Inflammatory macrophage treated with lipopolysaccharide for 4 hours (primary cell): ENCODE measurements at places on chromosomes 7 and 10.
A peak's percentile ranks its signal among the peaks of the same experiment; 100 is the strongest.

- DNase-seq, result peak; percentile 21
These were observed 192.9 kb upstream of the SH2B2 start for GRCh38 chr7:102093599-102094315.

GRCh38 chr7:6482743-6483119 lies 35.0 kb upstream of the DAGLB start:
- DNase-seq, result no peak

- DNase-seq, result peak; percentile 93
These were observed 31.9 kb downstream of the CPED1 start for GRCh38 chr7:121020249-121020988.

- no peak for DNase-seq
These were observed 58.3 kb downstream of the CYP26A1 start for GRCh38 chr10:93131986-93132385.

DNA sequence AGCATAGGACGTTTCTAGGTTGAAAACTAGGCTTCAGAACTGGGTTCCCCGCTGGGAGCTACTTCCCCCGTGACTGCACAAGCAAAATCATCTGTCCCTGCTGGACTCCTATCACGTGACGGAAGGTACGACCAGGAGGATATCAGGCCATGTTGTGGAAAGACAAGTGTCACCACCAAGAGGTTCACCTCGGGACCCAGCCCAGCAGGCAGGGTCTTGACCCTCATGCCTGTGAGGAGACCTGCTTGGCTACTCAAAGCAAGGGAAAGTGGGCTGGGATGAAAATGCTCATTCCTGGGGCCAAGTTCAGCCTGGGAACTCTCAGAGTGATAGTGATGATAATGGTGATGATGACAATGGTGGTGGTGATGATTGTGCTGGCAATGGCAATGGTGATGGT lies 32.3 kb upstream of the DPYSL4 start:
- DNase-seq, result no peak

- peak; percentile 73 for DNase-seq
These were observed at the start of gene FOXK1 for GRCh38 chr7:4681886-4682620. TSS of gene FOXK1 (plus strand) at chr7:4682295. CDS start at chr7:4682309, 14 bp downstream.

- no peak for DNase-seq
These were observed 33.7 kb downstream of the DDC start for GRCh38 chr7:50531401-50531911.

DNA sequence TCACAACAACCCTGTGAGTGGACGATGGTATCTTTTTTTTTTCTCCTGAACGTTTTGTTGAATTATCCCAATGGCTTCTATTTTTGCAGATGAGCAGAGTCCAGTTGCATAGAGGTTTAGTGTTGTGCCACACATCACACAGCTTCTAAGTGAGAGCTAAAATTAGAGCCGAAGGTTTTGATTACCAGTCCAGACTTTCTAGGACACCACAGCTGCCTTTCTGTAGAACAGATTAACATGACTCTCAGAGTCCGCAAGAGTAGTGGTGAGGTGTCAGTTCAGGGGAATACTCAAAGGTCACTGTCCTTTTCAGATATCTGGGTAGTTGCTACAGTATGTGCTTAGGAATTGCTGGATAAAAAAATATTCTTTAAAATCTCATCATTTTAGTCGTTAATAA lies 13.8 kb downstream of the SGPL1 start:
- no peak for DNase-seq

GRCh38 chr10:22620929-22621328 lies 93.4 kb downstream of the PIP4K2A start:
- no peak for DNase-seq

DNA sequence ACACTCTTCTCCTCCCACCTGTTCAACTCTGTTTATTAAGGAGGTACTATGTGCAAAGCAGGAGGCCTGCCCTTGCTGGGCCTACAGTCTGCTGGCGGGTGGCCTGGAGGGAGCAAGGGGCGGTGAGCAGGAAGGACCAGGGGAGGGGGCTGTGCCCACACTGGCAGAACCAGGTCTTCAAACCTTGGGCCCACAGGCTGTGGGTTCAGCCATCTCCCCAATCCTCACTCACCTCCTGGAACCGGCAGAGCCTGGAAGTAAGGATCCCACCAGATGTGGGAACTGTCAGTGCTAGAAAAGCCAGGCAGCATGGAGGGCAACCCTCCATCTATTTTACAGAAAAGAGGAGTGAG lies 50.8 kb downstream of the CAMK2B start:
- DNase-seq, result no peak

DNA sequence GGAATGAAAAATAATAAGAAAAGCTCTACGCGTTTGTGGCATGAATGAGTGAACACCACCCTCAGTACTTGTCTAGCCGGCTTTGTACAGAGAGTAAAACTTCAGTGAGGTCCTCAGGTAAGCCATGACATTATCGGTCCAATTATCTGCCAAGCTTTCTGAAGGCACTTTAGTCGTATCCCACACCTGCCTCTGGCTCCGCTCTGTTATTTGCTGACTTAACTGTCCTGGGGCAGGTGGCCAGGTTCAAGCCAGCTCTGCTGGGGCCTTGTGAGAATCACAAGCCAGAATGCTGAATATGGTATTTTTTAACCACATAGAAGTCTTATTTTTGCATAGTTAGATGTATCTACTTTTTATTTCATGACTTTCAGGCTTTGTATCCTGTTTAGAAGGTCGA lies 66.0 kb upstream of the FHIP2A start:
- no peak for DNase-seq

GRCh38 chr7:35697414-35698175 lies 2.7 kb upstream of the HERPUD2 start:
- DNase-seq, result peak; percentile 82

- DNase-seq, result no peak
These were observed 31.0 kb downstream of the FRMPD2 start for GRCh38 chr10:48243487-48243886.

DNA sequence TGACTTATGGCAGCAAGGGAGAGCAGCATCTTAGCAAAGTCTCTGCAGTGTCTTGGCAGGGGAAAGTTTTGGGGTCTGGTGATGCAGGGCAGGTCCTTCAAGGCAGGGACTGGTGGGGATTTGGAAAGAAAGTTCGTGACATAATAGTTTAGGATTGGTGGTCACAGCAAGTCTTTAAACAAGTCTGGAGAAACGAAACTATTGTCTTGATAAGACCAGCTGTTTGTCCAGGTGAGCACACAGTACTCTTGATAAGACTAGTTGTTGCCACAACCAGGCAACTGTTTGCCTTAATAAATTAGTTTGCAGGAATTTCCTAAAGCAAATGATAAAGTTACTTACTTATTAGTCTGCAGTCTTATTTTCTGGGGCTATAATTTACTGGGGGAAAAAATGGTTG lies 136.1 kb downstream of the AKR1D1 start:
- no peak for DNase-seq

GRCh38 chr10:121580276-121581116 lies 17.7 kb downstream of the FGFR2 start:
- no peak for DNase-seq
